Caki2 (cell line): ENCODE measurements at places on chromosomes 6 and 20. TPM values are rescaled to one million over a fixed set of nuclear protein-coding genes. Genes with fewer than 3 reads are reported as not detected.

GRCh38 chr6:165717732-165718465, 54.9 kb upstream of the PDE10A start:
- peak; percentile 26 for DNase-seq

DNA sequence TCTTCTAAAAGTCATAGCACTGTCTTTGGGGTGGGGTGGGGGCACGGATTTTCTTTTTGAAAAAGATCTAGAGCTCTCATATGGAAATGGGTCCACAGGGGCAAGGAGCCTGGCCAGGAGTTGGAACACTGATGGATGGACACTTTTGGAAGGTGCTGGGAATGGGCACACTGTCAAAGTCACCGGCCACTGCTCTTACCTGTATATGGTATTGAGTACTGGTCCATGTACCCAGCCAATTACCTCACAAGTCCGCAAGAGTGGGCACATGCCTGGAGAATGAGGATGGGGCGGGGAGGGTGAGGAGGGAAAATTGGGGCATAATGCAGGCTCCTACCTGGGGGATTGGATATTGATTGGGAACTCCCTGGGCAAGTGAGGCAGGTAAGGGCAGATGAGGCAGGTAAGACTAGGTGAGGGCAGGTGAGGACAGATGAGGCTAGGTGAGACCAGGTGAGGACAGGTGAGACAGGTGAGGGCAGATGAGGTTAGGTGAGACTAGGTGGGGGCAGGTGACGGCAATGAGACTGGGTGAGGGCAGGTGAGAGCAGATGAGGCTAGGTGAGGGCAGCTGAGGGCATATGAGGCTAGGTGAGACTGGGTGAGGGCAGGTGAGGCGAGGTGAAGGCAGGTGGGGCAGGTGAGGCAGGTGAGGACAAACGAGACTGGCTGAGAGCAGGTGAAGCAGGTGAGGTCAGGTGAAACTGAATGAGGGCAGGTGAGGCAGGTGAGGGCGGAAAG, 167.9 kb downstream of the NRN1 start:
- DNase-seq = no peak

DNA sequence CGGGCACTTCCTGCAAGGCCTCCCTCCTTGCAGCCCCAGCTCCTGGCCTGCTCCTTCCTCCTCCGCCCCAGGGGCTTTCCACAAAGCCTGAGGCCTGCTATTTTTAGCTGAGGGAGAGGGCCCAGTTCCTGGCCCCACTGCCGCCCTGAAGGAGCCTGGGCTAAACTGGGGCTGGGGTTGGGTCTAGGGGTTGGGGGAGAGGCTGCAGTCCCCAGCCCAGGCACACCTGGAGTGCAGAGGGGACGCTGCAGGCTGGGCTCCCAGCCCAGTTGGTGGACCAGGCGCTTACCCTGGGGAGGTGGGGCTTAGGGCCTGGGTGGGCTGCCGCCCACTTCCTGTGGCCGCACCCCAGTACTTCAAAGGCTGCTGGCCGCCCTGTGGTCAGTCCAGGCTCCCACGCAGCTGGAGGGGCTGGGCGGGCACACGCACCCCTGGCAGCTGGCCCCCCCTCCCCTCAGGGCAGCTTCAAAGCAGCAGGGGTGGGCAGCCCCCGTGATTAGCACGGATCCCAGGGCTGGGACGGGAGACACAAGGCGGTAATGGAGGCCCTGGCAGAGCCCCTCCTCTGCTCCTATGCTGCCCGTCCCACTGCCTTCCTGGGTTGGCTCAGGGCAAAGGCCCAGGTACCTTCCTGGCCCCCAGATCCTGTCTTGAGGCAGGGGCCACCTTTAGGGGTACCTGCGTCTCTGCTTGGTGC, 7.1 kb upstream of the ABHD16B start:
- no peak for DNase-seq

DNA sequence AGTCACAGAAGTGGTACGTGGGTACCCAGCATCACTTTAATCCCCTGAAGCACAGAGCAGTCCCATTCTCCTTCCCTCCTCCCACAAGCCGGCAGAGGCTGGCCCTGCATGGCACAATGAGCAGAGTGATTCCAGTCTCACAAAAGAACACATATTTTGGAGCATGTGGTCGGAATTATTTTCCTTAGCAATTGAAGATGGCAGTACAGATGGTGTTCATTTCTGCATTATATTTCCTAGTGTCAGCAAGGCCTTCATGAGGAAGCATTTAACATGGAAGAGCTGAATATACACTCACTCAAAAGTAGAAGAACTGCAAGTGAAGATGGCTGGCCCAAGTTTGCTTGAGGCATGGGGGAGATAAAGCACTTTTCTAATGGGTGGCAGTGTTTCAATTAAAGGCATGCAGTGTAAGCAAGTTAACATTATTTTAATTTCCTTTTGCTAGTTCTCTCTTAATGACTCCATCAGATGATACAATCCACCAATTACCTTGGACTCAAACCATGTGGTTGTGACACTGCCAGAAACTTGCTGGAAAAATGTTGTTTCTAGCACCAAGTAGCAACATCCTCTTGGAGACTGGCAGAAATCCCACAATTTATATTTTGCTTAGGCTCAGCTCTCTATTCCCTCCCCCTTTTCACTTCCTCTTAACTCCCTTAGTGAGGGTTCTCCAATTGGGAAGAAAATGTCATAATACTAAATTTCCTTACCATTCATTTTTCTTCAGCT, 74.4 kb downstream of the ARHGAP18 start:
- DNase-seq = no peak

DNA sequence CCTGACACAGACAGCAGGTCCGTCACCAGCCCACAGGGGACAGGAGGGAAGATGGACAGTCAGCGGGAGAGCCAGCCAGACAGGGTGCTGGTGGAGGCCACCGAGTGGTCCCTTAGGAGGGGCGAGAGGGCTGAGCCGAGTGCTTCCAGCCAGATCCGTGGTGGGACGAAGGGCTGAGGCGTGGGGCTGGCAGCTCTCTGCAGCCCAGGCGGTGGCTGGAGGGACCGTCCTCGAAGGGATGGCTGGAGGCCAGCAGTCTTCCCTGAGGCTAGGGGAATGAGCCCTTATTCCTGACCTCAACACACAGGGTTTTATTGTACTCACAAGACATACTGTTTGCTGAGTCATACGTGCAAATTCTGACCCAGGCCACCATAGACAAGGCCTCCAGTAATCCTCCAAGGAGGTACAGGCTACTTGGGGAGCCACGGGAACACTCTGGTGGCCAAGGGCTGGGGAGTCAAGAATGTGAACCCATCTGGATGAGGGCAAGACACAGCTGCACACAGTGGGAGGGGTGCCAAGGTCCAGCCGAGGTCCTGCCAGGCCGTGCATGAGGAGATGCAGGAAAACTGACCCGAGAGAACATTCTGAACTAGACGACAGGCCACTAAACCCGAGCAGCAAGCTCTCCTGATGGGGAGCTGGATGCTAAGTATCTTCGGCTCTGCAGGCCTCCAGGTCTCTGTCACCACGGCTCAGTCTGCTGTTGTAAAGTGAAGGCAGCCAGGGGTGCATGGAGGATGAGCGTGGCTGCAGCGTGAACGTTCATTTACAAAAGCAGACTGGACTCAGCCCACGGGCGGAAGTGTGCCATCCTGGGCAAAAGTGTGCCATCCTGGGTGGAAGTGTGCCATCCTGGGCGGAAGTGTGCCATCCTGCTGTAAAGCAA, 242.5 kb downstream of the TTLL2 start:
- DNase-seq = no peak

DNA sequence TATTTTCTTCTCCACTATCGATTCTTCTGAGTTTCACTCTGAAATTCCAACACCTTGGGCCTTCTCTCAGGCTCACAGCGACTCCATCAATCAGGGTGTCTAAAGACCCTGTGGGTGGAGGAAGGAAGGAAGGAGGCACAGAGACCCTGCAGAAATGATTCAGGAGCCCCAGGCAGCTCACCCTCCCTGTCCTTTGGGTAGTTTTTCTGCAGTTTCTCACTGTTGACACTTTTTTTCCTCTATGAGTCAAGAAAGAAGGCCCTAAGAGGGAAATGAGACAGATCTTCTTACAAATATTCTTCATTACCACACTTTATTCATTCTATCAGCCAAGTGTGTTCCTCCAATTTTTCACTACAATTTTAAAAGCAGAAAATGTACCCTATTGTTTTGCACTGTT, 34.2 kb upstream of the TBXT start:
- no peak for DNase-seq

ANGPT4 gene
- total RNA-seq = 0.09 TPM in 1 of 2 replicates, not detected in the other
